Kidney epithelial cell (primary cell): ENCODE measurements at places on chromosomes 1 and 21.
A peak's percentile ranks its signal among the peaks of the same experiment; 100 is the strongest.

DNA sequence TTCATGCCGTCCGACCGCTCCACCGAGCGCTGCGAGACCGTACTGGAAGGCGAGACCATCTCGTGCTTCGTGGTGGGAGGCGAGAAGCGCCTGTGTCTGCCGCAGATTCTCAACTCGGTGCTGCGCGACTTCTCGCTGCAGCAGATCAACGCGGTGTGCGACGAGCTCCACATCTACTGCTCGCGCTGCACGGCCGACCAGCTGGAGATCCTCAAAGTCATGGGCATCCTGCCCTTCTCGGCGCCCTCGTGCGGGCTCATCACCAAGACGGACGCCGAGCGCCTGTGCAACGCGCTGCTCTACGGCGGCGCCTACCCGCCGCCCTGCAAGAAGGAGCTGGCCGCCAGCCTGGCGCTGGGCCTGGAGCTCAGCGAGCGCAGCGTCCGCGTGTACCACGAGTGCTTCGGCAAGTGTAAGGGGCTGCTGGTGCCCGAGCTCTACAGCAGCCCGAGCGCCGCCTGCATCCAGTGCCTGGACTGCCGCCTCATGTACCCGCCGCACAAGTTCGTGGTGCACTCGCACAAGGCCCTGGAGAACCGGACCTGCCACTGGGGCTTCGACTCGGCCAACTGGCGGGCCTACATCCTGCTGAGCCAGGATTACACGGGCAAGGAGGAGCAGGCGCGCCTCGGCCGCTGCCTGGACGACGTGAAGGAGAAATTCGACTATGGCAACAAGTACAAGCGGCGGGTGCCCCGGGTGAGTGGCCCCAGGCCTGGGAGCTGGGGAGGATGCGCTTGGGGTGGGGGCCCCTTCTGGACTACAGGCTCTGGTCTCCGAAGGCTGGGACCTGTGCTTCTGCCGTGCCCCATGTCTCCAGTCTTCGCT lies 1.1 kb downstream of the SKI start:
- DNase-seq: no peak

- no peak for DNase-seq
These were observed 16.3 kb downstream of the PDZK1 start for GRCh38 chr1:145690587-145691558.

DNA sequence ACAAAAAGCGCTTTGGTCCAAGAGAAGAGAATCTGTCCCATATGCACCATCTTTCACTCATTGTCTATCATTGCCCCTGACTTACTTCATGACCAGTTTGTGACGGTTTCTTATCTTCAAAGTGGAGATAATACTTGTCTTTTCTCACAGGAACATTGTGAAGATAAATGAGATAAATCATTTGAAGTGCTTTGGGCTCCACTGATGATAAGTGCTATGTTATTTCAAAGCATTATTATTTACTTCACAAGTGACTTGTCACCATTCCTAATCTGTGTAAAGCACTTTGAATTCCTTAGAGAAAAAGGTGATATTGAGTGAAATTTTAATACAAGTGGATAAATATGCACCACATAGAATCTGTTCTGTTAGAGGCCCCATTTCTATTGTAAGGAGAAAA lies 731.6 kb upstream of the PTBP2 start:
- DNase-seq: no peak

DNA sequence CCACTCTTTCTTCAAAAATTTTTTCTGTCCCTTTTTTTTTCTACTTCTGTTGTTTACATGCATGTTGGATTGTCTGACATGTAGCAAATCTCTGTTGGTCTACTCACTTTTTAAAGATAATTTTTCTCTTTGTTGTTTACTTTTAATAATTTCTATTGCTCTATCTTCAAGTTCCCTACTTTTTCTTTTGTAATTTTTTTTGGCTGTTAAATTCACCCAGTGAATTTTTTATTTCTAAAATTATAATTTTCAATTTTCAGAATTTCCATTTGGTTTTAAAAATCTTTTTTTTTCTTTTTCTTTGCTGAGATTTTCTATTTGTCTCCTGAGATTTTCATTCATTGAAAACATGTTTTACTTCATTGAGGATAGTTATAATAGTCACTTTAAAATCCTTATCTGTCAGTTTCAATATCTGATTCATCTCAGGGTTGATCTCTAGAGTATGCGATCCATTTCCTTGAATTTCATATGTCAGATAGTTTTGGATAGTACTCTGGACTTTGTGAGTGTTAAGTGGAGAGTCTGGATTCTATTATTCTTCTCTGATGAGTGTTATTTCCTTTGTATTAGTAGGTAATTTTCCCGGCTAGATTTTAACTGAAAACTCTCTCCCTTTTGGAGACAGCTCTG lies 1.6 kb upstream of the TSEN15 start:
- DNase-seq: no peak

DNA sequence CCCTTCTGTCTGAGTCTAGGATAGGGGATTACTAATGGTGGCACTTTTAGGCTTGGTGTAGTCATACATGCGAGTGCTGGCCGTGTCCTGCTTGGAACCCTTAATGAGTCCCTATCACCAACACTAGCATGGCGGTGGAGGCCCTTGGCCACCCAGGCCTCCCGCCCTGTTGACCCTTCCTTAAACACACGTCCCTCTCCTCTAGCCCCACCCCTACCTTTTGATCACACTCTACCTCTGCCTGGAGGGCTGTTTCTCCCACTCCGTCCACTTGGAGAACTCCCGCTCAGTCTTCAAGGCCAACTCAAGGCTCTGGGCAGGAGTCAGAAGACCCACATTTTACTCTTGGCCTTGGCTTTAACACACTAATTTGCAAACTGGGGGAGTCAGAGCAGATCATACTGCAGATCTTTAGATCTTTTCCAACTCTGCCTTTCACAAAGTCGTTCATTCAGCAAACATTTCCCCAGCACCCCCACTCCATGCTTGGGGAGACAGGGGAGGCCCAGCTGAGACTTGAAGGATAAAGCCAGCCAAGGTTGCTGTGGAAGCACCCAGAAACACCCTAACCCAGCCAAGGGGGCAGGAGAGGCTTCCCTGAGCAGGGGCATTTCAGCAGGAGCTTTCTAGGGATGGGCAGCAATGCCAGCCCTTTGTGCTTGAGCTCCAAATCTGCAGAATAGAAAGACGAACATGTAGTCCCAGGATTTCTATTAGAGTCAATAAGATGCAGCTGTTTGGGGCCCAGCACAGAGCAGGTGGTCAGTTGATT lies 1.9 kb downstream of the PODN start:
- no peak for DNase-seq

- no peak for DNase-seq
These were observed 23.4 kb upstream of the KIAA1614 start for GRCh38 chr1:180889325-180889724.

DNA sequence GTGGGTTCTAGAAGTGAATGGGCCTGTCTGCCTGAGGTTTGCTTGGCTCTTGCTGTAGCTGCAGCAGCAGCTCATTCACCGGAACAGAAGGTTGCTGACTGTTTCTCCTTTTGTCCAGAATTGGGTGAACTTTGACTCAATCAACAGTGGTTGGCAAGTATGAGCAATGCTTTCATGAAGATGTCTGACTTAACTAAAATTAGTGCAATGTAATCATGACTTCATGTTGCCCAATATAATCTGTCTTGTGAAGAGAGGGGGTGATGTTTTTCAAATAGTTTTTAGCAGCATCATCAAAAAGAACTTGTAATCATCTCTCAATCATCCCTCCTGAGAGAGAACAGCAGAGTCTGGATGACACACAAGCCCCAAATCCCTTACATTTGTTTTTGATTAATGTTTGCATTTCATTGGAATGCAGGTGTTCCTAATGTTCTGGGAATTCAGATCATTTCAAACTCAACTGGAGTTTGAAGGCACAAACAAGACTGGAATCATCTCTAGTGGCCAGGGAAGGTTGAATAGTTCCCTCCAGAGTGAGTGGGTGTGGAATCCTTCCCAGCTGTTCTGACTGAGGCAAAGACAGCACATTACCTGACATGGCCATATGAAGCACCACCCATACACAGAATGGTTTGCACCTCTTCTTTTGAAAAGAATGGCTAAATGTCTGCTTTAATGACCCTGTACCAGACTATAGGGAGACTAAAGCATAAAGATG lies 82.9 kb downstream of the HLX start:
- peak; percentile 84 for DNase-seq

GRCh38 chr21:32316361-32317215 lies 17.9 kb downstream of the MRAP start:
- DNase-seq: no peak

DNA sequence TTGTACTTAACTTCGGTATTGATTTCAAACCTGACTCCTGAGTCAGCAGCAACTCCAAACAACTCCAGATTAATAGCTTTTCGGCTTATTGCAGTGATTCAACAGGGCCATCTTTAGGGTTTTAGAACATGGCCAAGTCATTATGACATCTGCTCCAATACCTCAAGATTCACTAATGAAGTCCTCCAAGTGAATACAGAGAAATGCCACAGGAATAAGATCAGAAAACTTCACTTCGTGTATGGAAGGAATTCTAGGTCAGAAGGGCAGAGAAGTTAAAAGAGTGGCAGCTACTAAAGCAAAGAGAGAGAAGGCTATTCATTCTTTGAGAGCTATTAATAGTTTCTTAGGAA lies 7.6 kb upstream of the C1orf116 start:
- DNase-seq: no peak

DNA sequence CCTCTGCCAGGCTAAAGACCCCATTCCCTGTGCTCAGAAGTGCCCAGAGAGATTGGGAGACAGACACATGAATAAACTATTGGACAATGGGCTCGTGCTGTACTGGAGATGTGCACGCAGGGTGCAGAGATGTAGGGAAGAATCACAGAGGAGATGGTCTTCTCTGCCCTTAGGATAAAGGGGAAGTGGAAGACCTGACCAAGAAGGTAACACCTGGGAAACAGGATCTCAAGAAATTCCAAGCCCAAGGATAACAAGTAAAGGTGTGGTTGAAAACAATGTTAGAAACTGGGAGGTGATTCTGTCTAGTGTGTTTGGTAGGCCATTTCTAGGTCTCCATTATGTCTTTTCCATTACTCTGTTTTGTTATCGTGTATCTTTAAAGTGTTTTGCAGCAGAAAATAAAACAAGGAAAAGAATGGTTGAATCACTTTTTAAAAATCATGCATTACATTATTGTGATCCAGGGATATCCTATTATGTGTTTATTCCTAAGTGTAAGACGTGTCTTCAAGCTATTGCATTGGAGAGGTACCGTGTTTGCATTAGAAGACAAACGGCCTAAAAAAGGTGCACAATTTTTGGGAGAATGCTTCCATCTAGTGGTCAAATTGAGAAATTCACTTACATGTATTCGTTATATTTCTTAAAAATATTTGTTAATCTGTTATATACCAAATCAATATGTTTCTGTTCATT lies 40.8 kb upstream of the KCTD3 start:
- DNase-seq: no peak
